ENCODE measurements at places on chromosomes 6 and 20.

GRCh38 chr6:14765106-14765505, 480.8 kb upstream of the JARID2 start:
- DNase-seq: no peak

GRCh38 chr20:35791821-35792220, 20.0 kb downstream of the PHF20 start:
- DNase-seq: no peak

- DNase-seq: no peak
These were observed 41.9 kb downstream of the ELOVL5 start for GRCh38 chr6:53306819-53307347.

- no peak for DNase-seq
These were observed 53.4 kb downstream of the PTCHD4 start for GRCh38 chr6:48057601-48058000.

- DNase-seq: no peak
These were observed 17.3 kb downstream of the FARS2 start for GRCh38 chr6:5278565-5279120.

- no peak for DNase-seq
These were observed 36.2 kb upstream of the ZMYND8 start for GRCh38 chr20:47392721-47393073.

DNA sequence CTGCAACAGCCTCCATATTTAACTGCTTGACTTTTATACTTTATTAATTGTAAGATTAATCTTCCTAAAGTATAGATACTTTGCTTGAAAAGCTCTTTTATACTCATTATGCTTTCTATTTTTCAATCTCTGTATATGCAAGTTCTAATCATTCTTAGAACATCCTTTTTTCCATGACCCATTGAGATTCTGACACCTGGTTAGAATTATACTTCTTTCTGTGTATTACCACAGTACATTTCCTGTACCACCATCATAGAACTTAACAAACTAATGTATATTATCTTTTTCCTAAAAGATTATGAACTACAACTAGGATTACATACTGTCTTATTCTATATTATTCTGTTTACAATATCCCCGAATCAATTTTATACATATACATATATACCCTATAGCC, 13.5 kb downstream of the SERINC1 start:
- DNase-seq: no peak

Data from NCI-H774 (cell line).